Adipocyte (in vitro differentiated cells): ENCODE measurements at places on chromosomes 7 and 10.
A peak's percentile ranks its signal among the peaks of the same experiment; 100 is the strongest.

GRCh38 chr7:144454256-144455039, 51.0 kb upstream of the NOBOX start:
- DNase-seq, result peak; percentile 31

- DNase-seq, result no peak
These were observed 47.7 kb upstream of the ZNF479 start for GRCh38 chr7:57179776-57180415.

DNA sequence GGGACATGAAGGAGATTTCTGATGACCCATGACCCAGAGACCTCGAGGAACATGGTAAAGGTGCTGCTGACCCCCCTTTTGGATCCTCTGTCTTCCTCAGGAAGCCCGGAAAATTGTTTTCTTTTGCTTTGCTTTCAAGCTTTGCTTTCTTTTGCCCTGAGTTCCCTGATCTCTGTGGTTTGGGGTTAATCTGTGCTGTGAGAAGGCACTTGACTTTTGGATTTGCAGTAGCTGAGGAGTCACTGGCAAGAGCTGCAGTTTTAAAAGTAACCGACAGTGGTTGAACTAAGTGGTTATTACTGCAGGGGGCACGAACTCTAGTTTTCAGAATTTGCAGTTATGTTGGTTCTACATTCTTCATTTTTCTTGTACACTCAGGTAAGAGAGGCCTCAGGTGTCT, 53.0 kb downstream of the PDZD8 start:
- DNase-seq, result no peak

- no peak for DNase-seq
These were observed 1.1 kb downstream of the TMEM196 start for GRCh38 chr7:19772306-19772705.

- no peak for DNase-seq
These were observed 1.1 kb upstream of the FEZF1 start for GRCh38 chr7:122305475-122306319.

- DNase-seq, result no peak
These were observed 2.8 kb downstream of the GIMAP6 start for GRCh38 chr7:150629347-150629746.

GRCh38 chr10:4303045-4303444, 518.0 kb upstream of the KLF6 start:
- DNase-seq, result no peak

DNA sequence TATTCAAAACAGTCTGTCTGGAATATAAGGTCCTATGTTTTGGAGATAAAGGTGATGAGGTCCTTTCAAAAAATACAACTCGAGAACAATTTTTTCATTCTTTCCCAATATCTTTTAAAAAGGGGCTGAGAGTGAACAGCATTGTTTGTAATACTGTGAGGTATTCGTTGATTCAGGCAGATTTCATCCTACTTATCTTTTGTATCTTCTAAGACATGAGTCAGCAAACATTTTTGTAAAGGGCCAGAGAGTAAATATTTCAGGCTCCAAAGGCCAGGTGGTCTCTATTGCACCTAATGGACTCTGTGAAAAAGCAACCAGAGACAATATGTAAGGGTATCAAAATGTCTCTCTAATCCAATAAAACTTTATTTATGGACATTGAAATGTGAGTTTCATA, 8.1 kb upstream of the ANK3 start:
- DNase-seq, result no peak

DNA sequence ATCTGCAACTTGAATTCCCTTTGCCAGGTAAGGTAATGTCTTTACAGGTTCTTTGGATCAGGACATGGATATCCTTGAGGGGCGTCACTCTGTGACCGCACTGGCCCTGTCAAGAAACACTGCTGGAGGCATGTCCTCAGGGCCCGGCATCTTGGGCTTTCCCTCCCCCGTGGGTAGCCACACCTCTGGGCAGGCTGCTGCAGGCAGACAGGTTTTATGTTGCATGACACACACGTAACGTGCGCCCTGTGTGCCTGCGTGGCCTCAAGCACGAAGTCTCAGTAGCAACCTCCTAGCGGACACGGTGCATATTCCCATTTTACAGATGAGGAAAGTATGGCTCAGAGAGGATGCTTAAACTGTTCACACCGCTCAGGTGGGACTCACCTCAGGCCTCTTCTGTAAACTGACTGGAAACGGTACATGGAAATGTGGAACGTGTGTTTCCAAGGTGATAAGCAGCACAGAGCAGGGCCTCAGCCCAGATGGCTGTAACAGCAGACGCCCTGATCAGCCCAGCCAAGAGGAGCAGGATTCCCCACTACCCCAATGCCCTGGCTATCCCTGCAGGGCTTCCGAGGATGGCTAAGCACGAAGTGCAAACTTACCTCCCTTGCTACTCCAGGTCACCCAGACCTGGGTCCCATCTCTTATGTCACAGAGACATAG, 553.6 kb downstream of the TCERG1L start:
- DNase-seq, result no peak

DNA sequence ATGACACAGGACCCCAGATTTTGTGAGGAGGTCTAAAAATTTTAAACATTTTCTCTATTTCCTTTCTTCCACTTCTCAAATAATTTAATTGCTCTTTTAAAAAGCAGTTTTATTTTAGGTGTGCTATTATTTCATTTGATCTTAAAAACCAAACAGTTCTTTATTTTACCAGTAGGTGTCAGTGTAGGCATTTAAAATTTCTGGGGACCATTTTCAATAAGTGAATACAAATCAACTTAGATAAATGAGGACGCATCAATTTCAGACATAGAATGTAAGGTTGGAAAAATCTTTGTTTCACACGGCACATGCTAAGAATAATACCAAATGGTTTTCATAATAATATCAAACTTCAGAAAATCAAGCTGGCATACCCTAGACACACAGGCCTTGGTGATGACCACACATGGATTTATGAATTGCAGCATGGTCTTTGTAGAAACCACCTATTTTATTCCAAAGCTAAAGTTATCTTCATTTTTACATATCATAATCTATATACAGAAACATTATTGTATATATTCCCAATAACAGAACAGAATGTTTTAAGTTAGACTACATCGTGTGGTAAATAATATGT, 127.6 kb upstream of the SLC26A5 start:
- DNase-seq, result peak; percentile 67

GRCh38 chr10:28269842-28270456, 32.9 kb downstream of the MPP7 start:
- no peak for DNase-seq

DNA sequence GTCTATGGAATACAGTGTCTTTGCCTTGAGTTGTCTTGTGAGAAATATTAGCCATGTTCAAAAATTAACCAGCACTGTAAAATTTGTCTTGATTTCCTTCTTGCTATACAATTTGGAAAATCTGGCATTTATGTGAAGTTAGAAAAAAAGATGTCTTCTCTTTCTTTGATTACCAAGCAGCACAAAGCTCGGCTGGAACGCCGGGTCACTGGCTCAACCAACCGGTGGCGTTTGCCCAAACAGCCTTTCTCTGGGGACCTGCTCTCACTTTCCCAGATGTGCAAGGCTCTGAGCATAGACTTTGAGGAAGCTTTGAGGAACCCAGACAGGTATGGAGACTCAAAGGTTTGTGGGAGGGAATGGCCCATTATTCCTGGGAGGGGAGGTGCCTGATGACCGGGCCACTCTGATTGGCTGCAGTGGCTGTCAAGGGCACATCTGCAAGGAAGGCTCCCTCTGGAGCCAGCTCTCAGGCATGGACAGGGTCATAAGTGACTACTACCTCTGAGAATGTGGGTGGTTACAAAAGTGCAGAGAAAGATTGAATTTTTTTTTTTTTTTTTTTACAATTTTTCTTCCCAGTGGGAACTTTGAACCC, 5.6 kb downstream of the BTBD16 start:
- DNase-seq, result peak; percentile 35

- peak; percentile 68 for DNase-seq
These were observed 370.0 kb upstream of the IGFBP3 start for GRCh38 chr7:46291050-46291438.

DNA sequence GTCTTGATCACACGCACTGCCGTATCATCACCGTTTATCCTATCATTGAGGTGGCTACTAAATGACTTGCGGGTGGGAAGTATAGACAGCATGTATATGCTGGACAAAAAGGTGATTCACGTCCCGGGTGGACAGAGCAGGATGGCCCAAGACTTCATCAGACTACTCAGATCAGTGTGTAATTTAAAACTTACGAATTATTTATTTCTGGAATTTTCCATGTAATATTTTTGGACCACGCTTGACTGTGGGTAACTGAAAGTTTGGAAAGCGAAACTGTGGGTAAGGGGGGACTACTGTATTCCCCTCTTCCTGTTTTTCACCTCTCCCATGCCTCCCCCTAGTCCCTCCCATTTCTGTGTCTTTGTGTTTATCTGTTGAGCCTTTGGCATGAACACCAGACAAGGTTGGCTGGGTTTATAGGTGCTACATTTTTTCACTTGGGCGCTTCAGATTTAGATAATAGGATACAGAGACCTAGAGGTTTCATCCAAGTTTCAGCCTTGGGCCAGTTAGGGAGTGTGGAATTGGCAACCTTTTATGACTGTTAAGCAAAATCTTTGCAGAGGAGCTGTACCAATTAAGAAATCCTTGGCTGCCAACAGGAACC, 55.8 kb downstream of the RBM20 start:
- DNase-seq, result no peak

DNA sequence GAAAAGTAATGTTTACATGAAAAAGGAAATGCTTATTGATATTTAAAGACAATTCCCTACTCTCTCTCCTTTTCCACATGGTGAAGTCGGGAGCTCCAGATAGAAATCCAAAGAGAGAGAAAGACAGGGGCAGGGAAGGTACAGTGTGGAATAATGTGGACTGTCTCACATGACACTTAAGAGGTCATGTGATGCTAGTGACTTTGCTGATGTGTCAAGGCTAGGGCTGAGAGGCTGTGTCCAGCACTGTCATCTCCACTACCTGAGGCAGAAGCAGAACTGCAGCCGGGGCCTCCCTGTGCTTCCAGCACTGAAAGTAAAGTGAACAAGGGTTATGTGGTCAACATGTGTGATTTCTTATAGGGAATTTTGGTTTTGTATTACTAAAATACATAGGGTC, 26.0 kb downstream of the NRG3 start:
- no peak for DNase-seq

GRCh38 chr10:68826764-68827591, at the start of gene STOX1:
STOX1 (plus strand) TSS chr10:68827531; CDS start chr10:68827624, 93 bp downstream.
- peak; percentile 85 for DNase-seq

DNA sequence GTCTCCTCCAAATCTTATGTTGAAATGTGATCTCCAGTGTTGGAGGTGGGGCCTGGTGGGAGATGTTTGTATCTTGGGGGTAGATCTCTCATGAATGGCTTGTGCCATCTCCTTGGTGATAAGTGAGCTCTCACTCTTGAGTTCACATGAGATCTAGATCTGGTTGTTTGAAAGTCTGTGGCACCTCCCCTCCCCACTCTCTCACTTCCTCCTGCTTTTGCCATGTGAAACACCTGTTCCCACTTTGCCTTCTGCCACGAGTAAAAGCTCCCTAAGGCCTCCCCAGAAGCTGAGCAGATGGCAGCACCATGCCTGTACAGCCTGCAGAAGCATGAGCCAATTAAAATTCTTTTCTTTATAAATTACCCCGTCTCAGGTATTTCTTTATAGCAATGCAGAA, 23.5 kb downstream of the TMEM229A start:
- no peak for DNase-seq

DNA sequence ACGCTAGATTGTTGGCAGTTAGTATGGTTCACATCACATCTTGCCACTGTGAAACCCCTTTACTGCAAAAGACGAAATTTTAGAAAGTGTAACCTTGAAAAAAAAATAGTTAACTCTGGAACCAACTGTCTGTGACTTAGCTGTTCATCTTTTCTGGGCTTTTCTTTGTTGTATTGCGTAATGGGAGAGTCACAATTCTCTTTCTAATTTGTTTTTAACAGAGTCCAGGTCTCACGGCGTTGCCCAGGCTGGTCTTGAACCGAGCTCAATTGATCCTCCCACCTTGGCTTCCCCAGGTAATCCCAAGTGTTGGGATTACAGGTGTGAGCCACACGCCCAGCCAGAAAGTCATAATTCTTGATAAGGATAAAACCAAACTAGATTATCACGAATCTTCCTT, 14.5 kb downstream of the UBE3C start:
- peak; percentile 29 for DNase-seq

- DNase-seq, result no peak
These were observed 13.2 kb downstream of the LAMB1 start for GRCh38 chr7:107989618-107990373.

- DNase-seq, result peak; percentile 99
These were observed 96.7 kb downstream of the HTR5A start for GRCh38 chr7:155166673-155167370.

DNA sequence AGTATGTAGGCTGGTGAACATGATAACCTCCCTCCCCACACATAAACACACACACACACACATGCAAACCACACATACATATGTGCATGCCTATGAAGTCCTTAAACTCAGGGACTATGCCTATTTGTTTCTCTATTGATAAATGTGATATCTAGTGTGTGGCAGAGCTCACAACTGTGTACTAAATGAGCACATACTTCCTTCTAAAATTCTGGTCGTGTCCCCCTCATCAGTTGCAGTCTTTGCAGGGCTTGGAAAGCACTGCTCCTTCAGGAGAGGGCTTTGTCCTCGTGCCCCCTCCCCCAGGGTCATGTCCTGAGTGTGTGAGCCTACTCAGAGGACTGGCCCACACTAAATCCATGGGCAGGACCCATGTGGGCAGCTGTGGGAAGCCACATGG, 94.0 kb downstream of the SFMBT2 start:
- DNase-seq, result no peak

- DNase-seq, result peak; percentile 73
These were observed 3.9 kb upstream of the MIOS start for GRCh38 chr7:7562736-7563135.

DNA sequence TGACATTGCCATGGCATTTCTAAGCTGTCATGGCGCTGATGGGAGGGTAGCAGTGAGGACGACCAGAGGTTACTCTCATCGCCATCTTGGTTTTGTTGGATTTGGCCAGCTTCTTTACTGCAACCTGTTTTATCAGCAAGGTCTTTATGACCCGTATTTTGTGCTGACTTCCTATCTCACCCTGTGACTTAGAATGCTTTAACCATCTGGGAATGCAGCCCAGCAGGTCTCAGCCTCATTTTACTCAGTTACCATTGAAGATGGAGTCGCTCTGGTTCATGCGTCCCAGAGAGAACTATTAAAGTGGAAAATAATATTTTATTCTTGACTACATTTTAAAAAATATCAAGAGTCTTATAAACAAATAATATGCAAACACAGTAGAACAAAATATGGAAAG, 131.7 kb downstream of the RSU1 start:
- no peak for DNase-seq

GRCh38 chr10:36269222-36269621, 627.1 kb upstream of the FZD8 start:
- DNase-seq, result no peak
